ENCODE measurements at places on chromosomes 7 and 10.

GRCh38 chr10:79440281-79440680 lies 5.1 kb downstream of the ZCCHC24 start:
- DNase-seq, result no peak

- no peak for DNase-seq
Measured at GRCh38 chr10:68235111-68235510, 3.2 kb upstream of the ATOH7 start.

DNA sequence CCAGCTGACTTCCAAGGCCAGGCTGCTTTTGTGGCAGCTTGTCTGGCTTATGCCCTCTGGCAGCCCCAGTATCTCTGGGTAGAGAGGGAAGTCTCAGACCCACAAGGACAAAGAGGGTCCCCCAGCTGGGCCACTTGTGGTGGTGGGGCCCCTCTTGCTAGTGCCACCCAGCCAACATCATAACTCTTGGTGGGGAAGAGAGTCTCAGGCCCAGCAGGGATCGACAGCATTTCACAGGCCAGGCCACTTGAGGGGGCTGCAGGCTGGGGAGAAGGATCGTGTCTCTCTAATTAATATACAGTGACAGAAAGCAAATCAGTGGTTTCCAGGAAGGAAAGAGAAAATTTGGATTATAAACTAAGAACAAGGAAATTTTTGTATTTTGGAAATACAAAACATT lies 76.0 kb downstream of the TYW1B start:
- peak; percentile 82 for DNase-seq

GRCh38 chr10:121654021-121654545 lies 55.8 kb upstream of the FGFR2 start:
- DNase-seq, result no peak

DNA sequence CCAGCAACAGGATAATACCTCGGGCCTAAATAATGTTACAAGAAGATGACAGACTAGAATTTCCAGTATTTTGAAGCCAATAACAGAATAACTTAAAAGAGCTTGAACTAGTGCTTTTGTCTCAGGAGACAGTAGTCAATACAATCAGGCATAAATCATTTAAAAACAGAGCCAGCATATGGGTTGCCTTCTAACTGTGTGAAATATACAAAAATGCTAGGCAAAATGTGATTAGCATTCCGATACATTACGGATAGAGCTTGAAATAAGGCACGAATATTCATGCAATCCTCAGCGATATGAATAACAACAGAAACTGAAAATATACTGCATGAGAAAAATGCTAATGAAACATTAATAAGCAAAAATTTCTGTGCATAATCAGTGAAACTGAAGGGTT lies 18.3 kb upstream of the PRKAR2B start:
- no peak for DNase-seq

DNA sequence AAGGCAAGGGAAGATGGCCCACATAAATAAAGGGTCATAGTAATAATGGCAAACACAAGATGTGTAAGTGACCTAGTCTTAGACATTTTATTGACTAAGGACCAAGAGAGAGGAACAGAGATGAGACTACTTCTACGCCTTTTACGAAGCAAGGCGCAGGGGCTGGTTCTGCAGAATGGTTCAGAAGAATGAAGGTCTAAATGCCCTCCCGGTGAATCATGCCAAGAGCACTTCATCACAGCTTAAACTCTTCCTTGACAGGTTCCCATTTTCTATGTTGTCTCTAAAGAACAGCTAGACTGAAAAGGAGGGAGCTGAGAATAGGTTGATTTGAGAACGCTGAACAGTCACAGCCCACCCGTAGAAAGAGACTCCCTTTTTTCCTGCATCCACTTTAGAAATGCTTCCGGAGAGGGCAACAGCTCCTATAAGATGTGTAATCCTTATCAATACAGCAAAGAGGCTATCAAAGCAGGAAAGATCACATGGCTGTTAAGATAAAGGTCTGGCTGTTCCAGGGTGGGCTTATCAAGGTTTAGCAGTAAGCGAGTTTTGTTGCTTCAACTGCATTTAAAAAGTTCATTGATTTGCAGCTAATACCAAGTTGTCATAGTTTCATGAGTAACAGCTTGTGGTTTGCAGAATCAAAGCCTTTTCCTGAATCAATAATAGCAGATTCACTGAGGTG lies 93.4 kb upstream of the AUTS2 start:
- no peak for DNase-seq

DNA sequence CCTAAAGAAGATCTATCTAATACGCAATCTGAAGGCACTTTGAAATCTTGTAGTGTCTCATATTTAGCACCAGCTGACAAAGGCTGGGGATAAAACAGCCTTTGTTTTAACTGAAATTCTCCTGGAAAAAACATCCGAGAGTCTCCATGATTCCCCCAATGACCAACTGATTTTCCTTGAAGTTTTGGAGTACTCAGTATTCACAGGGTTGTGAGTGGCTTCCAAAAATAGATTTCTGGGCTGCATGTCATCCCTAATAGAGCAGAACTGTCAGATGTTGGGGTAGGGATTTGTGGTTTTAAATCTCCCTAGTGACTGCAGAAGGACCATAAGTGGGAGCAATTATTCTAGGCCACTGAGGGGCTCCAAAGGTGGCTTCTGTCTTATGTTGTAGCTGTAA lies 206.4 kb downstream of the TAX1BP1 start:
- DNase-seq, result no peak

- peak; percentile 34 for DNase-seq
Measured at GRCh38 chr10:16891375-16892313, 74.4 kb upstream of the RSU1 start.

DNA sequence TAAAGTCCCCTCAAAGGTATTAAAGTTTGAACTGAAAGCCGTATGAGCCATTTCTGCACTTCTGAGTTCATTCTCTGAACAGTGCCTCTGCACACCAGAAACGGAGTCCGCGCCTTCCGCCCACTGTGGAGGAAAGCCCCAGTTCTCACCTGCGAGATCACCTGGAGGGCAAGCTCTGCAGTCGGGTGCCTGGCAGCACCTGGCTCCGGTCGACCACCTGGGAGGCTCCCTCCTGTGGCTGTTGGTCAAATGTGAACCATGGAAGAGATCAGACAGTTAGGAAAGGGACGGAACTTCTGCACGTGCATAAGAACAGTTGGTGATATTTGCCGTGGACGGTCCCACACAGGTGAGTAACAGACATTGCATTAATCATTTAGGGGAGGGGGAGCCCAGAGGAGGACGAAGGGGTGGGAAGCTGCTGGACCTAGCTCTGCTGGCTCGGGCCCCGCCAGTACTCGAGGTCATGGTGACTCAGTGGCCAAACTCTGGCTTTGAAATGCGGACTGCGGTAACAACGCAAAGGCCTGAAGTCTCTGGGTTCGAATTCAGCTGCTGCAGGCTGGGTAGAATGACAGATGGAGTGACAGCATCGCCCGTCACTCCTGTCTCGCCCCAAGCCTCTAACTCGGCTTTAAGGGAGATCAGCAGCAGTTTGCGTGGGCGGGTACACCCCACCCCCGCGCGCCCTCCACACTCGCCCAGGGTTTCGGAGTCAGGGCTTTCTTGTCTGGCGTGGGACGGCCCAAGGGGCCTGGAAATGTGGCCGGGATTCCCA lies 1.7 kb upstream of the DPYSL4 start:
- no peak for DNase-seq

GRCh38 chr10:93916257-93917063 lies 22.7 kb downstream of the SLC35G1 start:
- DNase-seq, result no peak

DNA sequence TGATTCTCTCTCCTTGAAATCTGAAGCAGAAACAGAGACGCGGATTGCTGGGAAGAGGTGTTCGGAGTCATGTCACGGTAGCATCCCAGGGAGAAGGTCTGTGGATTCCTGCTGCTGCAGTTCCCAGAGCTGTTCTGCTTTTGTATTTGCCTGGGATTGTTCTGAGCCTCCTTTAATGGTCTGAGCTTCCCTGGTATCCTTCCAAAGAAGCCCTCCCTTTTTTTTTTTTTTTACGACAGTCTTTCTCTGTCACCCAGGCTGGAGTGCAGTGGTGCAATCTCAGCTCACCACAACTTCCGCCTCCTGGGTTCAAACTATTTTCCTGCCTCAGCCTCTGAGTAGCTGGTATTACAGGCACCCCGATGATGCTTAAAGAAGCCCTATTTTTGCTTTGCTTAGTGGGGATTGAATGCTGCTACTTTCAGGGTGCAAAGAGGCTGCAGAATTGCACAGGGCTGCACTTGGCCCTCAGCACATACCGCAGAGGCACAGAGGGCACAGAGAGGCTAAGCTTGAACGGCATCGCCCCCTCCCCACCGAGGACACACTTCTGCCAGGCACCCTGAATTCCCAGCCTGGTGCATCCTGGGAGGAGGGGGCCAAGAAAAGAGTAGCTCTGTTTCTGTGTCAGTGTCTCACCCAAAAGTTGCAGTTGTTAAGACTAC lies 208.6 kb upstream of the GALNT17 start:
- no peak for DNase-seq

GRCh38 chr7:26480156-26480555 lies 188.5 kb downstream of the SNX10 start:
- DNase-seq, result no peak

DNA sequence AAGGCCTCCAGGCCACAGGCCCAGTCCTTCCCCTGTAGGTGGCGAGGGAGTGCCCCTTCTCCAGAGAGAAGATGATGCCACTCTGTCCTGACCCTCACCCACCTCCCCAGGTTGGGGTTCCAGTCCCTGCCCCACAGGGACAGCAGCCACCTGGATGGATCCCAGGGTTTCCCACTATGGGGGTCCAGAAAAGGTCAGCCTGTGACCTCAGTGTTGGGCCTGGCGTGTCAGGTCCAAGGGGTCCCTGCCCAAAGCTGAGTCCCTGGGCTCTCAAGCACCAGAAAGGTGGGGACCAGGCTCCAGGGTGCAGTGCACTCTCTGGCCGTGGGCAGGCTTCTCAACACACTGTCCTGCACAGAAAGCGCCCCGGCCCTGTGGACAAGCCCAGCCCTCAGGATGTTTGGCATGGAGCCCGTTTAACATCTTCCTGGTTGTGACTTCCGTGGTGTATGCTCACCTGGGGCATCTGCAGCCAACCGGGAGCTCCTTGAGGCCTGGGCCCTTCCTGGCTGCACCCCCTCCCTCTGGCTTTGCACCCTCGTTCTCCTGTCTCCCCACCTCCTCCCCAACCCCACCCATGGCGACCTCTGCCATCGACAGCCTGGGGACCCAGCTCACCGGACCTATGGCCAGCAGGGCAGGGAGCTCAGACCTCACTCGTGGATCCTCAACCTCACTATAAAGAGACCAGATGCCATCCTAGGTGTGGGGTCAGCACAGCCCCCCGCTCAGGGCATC lies 58.3 kb upstream of the PPP2R2D start:
- DNase-seq, result no peak

GRCh38 chr10:121772406-121772805 lies 155.4 kb downstream of the ATE1 start:
- DNase-seq, result no peak

- DNase-seq, result peak; percentile 14
Measured at GRCh38 chr7:101720324-101720723, 91.2 kb upstream of the MYL10 start.

GRCh38 chr7:128963327-128963757 lies 25.6 kb downstream of the IRF5 start:
- no peak for DNase-seq

DNA sequence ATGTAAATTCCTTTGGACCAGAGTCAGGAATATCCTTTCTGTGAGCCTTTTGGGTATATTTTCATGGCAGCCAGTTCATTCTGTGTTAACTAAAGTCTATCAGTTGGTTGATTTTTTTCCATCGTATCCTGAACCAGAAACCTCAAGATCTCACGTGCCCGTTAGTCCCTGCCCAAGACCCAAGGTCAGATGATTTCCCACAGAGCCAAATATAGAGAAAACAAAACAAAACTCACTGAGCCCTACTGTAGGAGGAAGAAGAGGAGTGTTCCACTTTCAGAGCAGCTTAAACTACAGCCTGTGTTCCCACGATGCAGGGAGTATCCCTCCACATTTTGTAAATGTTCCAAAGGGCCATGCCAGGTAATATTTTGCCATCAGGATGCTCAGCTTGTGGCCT lies 96.0 kb upstream of the ADO start:
- no peak for DNase-seq

- DNase-seq, result peak; percentile 49
Measured at GRCh38 chr10:97498841-97499560, at the start of gene UBTD1. UBTD1 (plus strand) TSS chr10:97498924; CDS start chr10:97499204, 280 bp downstream.

- peak; percentile 49 for DNase-seq
Measured at GRCh38 chr10:70106958-70107791, 25.4 kb downstream of the AIFM2 start.

- DNase-seq, result peak; percentile 88
Measured at GRCh38 chr7:106660862-106661720, at the start of gene CCDC71L. CCDC71L (minus strand) TSS chr7:106661158; CDS start chr7:106660896, 262 bp downstream.

GRCh38 chr10:49653273-49653929 lies 26.1 kb upstream of the C10orf53 start:
- peak; percentile 18 for DNase-seq

DNA sequence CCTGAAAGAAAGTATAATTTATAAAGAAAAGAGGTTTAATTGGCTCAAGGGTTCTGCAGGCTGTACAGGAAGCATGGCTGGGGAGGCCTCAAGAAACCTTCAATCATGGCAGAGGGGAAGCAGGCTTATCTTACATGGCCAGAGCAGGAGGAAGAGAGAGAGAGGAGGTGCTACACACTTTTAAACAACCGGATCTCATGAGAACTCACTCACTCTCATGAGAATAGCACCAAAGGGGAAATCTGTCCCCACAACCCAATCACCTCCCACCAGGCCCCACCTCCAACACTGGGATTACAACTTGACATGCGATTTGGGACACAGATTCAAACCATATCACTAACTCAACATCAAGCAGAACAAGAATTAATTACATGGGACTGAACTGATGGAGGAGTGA lies 6.9 kb upstream of the ZNF485 start:
- no peak for DNase-seq

- peak; percentile 66 for DNase-seq
Measured at GRCh38 chr7:42236976-42237810, at the start of gene GLI3. GLI3 (minus strand) TSS chr7:42237209; CDS start chr7:42223253, 13,956 bp downstream.

DNA sequence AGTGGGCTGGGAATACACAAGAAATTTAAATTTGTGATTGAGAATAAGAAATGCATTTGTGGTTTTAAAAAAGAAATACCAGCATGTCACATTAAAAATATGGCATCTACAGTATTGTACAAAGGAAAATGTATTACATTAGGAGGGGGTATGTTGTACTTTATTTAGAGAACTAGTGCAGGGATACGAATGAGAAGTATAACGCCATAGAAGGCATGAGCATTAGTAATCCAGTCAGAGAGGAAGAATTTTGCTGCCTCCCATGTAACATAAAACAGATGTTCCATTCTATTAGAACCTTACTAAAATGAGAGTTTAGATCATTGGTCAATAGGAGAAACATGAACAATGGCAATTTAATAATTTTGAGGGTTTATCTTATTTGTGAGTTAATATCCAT lies 182.2 kb downstream of the ADK start:
- DNase-seq, result no peak

DNA sequence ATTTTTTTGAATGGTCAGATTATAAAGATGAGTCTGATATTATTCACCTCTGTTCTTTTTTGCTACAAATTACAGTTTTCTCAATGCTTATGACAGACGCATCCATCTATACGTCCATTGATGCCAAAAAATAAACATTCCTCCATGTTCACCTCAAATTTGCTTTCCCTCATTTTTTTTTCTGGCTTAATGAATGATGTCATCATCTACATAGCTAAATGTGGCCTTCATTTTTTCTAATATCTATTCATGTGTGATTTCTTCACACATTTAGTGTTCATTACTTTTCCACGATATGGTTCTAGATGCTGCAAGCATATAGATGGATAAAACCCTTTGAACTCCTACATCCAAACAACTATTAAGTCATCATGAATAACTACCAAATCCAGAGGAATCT lies 163.1 kb downstream of the MAGI2 start:
- DNase-seq, result no peak

GRCh38 chr7:112571852-112572607 lies 91.2 kb downstream of the LSMEM1 start:
- DNase-seq, result no peak
